ENCODE measurements at places on chromosomes 2 and 18.

GRCh38 chr2:142973160-142973821, 95.8 kb downstream of the KYNU start:
- DNase-seq = no peak

DNA sequence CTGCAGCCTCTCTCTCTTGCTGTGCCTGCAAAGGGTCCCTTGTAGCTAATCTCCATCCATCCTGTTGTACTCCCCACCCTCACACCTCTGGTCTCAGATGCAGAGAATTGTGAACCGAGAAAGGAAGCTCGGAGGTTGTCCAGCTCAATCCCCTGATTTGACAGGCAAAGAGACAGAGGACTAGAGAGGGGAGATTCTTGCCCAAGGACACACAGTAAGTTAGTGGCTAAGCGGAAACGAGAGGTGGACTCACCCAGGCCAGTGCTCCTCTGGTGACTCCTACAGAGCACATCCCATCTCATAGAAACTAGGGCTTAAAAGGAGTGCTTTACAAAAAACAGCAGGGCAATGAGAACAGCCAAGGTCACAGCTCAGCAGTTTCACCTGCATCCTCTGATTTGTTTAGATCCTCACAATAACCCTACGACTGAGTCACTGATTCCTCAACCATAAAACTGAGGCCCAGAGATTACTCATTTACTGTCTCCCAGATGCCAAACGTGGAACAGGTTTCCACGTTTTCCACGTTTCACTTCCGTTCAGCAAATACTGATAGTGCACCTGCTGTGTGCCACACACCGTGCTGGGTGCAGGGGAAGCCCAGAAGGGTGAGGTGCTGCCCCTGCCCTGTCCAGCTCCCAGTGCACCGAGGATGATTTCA, 22.1 kb downstream of the EHD3 start:
- no peak for DNase-seq

DNA sequence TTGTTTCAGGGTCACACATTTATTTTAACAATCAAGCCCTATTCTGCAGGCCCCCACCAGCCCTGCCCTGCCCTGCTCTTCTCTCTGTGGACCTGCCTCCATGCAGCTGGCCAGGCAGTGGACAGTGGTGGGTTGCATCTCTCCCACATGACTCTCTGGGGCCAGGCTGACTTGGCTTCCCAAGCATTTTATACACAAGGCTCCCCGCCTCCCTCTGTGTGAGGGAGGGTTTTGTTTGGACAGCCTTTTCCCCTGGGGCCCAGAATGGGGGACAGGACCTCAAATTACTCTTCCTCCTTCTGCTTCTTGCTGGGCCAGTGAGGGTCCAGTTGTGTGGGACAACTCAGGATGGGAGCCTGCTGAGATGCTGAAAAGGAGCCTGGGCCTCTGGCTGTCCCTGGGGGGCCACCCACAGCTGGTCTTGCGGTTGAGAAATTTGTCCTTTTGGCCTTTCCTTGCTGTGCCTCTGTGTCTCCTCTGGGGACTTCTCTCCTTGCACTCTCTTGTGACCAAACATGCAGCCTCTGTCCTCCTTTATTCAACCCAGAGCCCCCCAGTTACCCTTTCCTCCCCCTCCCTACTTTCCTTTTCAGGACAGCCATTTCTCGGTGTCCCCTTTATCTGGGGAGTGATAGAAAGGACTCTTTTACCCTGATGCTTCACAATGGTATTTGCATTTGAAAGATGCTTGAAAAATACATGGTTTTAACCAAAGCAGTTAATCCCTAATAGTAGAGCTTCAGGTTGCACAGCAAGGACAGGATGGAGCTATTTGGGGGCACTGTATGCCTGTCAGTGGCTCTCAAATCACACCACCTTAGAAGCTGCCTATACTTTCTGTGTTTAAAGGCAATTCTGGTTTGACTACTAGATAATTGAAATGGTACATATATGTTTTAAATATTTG, 151.1 kb downstream of the FHOD3 start:
- DNase-seq = no peak

GRCh38 chr2:162261032-162261945, 18.0 kb upstream of the FAP start:
- no peak for DNase-seq

GRCh38 chr2:8595428-8595805, 86.4 kb upstream of the ID2 start:
- DNase-seq = no peak

DNA sequence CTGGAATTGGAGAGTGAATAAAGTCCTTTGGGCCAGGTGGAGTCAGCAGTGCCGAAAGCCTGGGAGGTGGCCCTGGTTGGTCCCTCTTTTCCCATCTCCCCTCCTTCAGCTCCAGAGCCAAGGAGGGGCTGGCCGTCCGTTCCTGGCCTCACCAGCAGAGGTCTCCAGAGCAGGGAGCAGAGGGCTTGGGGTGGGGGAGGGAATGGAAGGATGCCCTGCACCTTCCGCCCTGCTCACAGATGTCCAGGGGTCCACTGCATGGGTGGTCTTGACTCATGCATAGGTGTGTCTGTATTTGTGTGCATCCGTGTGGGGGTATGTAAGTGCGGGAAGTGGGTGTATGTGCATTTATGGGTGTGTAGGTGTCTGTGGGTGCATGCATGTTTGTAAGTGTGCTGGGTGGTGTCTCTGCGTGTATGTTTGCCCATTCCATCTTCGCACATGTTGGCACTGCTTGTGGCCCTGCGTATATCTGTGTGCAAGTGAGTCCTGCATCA, 201.8 kb downstream of the ZFP36L2 start:
- no peak for DNase-seq

DNA sequence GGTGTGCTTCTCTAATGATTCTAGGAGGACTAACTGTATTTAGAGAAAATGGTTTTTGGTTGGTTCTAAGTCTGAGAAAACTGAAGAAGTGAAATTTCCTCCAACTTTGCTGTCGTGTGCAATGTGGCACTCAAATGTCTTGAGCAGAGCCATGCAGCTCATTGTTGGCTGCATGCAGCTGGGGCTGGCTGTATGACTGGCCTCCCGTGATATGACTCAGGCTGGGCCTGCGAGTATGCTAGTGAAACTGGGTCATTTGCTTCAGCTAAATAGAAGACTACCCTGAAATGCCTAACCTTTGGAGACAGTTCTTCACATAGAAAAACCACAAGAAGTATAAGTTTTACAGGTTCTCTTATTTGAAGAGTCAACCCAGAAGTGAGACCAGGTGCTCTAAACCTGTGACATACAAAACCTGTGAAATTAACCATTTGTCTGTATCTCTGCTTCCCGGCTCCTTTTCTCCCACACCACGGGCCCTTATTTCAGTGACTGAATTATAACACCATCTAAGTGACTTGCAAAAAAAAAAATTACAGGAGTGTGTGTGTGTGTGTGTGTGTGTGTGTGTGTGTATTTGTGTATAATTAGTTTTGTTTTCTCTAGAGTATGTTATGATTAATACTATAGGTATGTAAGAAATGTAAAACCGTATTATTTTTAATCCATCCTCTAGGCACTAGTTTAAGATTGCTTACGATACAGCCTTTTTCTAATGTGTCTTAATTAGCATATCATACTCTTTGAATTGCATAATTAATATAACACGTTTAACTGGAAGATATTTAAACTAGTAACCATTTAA, 15.9 kb downstream of the POLI start:
- DNase-seq = no peak

DNA sequence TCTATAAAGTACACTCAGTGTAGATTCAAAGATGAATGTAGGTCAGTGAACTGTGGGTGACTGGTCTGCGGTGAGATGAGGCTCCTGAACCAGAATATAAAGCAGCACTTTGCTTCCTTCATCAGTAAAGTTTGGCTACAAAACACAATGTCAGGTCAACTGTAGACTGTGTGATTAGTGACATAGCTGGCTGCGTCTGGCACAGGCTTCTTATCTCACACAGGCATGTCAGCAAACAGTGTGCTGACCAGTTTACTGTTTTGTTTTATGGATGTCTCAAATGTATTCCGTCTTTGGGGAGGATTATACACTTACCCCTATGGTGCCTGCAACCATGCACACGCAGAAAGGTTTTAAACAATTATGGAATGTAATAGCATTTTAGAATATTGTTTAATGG, 87.1 kb downstream of the ZNF236 start:
- no peak for DNase-seq

GRCh38 chr2:168454737-168455644, 1.1 kb upstream of the CERS6 start:
- no peak for DNase-seq

DNA sequence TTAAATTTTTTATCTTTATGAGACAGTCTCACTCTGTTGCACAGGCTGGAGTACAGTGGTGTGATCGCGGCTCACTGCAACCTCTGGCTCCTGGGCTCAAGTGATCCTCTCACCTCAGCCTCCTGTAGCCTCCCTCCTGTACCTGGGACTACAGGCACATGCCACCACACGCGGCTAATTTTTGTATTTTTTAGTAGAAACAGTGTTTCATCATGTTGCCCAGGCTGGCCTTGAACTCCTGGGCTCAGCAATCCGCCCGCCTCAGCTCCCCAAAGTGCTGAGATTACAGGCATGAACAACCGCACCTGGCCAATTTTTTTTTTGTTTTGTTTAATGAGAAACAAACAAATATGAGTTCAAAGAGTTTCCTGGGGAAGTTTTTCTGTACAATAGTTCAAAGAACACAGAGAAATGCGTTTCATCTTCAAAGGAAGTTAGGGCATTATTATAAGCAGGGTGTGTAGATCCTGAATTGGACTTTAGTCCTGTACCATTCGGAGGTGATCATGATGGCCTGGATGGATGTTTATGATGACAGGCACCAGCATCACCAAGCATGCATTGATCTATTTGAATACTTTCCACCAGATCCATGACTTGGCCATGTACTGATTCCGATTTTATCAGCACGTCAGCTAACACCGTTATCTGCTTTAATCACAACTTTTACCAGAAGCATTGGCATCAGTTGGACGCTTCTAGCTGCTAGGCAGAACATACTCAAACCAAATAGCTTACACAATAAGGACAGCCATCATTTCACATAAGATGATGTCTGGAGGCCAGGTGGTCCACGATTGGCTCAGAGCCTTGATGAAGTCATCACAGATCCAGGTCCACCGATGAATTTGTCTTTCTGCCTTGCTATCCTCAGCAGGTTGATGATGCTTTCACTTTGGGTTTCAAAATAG, 28.9 kb downstream of the TCF23 start:
- DNase-seq = no peak

DNA sequence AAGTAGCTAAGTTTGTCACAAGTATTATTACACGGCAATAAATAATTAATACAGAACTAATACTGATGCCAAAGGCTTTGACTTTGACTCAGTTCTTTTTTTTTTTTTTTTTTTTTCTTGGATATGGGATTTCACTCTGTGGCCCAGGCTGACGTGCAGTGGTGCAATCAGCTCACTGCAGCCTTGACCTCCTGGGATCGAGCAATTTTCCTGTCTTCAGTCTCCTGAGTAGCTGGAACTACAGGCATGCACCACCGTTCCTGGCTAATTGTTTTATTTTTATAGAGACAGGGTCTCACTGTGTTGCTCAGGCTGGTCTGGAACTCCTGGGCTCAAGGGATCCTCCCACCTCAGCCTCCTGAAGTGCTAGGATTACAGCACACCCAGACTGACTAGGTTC, 284.5 kb downstream of the SS18 start:
- DNase-seq = no peak

Measured in NCI-H524 treated with DMSO at 0.1 percent for 48 hours (cell line).